ENCODE measurements at places on chromosomes 6 and 20. TPM values are rescaled to one million over a fixed set of nuclear protein-coding genes. Genes with fewer than 3 reads are reported as not detected.
A peak's percentile ranks its signal among the peaks of the same experiment; 100 is the strongest.

DNA sequence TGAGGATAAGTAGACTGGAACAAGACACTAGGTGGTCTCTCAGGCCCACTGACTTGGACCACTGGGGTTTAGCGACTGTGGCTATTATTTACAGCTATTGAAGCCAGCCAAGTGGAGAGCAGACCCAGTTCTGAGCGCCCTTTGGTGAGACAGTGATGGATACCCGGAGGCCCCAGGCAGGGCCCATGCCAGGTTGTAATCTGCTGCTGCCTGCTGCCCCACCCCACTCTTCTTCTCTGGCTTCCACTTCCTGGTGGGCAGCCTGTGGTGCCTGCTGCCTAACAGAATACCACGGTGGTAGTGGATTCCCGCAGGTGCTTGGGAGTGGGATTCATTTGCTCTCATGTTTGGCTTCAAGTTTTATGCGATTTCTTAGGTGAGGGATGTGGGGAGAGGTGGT lies 570 bp downstream of the RAB44 start:
- no peak for DNase-seq
- H3K4me3 ChIP-seq: no peak overlapping the region
- H3K27me3 ChIP-seq: no peaks in the 10 kb centered on the region
- H3K27ac ChIP-seq: no peak overlapping the region
- H3K4me1 ChIP-seq: 0 out of 2 replicates have a peak, but pooled peaks cover 2% of the 10 kb centered on the region

DNA sequence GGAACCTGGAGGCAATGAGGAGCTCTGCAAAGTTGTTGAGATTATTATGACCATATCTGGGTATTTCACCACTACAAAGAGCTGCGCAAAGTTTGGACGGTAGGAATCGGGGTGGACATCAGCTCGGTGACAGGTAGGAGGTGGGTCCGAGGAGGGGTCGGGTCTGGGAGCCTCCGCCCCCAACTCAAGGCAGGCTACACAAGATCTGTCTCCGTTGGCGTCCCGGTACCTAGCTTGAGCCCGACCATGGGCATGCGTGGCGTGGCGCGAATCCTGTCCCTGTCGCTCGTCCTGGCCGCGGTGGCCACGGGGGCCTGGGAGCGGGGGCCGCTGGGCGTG lies 40.2 kb upstream of the ZNFX1 start:
- peak overlapping the region; percentile 92 for H3K4me3 ChIP-seq
- peaks cover 69% of the 10 kb centered on the region for H3K27me3 ChIP-seq
- peaks cover 19% of the 10 kb centered on the region for H3K4me1 ChIP-seq

DNA sequence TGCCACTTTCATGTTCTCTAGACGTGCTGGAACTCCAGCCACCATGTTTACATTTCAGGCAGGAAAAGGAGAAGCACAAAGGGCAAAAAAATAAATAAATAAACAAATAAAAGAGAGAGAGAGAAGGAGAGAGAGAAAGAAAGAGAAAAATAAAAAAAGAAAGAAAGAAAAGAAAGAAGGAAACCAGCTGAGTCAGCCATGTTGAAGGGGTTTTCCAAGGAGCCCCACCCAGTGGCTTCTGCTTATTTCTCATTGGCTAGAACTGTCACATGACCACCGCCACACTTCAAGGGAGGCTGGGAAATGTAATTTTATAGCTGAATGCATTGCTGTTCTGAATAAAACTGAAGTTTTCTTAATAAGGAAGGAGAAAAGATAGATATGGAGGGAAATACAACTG lies 71.1 kb downstream of the BFSP1 start:
- no peaks in the 10 kb centered on the region for H3K27me3 ChIP-seq
- no peak overlapping the region for H3K27ac ChIP-seq
- no peaks in the 10 kb centered on the region for H3K4me1 ChIP-seq
- no peak for DNase-seq

DNA sequence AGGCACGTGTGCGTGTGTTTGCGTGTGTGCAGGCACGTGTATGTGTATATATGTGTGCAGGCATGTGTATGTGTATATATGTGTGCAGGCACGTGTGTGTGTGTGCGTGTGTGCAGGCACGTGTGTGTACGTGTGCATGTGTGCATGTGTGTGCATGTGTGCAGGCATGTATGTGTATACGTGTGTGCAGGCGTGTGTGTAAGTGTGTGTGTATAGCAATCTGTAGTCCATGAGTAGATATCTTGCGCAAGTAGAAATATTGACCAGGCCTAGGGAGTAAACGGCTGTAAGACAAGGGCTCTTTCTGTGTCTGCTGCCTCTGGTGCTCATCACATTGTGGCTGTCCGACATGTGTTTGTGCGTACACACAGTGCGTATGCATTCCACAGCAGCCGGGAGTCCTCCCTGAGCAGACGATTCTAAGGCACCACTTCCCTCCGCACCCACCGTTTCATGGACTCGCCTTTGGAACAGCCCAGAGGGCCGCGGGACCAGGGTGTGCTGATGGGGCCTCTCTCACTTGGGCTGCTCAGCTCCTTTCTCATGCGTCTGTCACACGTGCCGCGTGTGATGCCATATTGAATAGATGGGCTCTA lies 167.6 kb downstream of the ERMARD start:
- no peak overlapping the region for H3K4me3 ChIP-seq
- peaks cover 5% of the 10 kb centered on the region for H3K4me1 ChIP-seq
- H3K27ac ChIP-seq: no peak overlapping the region
- no peaks in the 10 kb centered on the region for H3K36me3 ChIP-seq
- no peaks in the 10 kb centered on the region for H3K27me3 ChIP-seq

DNA sequence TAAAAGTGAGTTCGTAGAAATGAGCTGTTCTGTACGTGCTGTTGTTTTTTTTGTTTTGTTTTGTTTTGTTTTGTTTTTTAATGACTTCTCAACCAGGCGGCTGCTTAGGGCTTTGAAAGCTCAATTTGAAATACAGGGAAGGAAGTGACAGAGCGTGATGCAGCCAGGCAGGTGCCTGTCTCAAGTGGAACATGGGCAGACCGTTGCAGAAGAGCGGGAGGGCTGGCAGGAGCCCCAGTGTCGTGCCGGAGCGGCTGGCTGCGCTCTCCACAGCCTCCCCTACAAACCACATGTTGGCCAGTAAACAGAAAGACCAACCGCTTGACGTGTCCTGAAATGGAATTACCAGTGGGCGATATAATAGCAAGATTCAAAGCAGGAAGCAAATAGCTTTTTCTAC lies 164.9 kb upstream of the RREB1 start:
- H3K4me1 ChIP-seq: peaks cover 19% of the 10 kb centered on the region
- DNase-seq: no peak
- no peaks in the 10 kb centered on the region for H3K27me3 ChIP-seq
- no peak overlapping the region for H3K4me3 ChIP-seq
- no peaks in the 10 kb centered on the region for H3K36me3 ChIP-seq

- no peak overlapping the region for H3K27ac ChIP-seq
- H3K4me3 ChIP-seq: no peak overlapping the region
- H3K36me3 ChIP-seq: peaks cover 5% of the 10 kb centered on the region
- no peaks in the 10 kb centered on the region for H3K4me1 ChIP-seq
Measured at GRCh38 chr6:34729631-34730470, 27.5 kb upstream of the SNRPC start.

DNA sequence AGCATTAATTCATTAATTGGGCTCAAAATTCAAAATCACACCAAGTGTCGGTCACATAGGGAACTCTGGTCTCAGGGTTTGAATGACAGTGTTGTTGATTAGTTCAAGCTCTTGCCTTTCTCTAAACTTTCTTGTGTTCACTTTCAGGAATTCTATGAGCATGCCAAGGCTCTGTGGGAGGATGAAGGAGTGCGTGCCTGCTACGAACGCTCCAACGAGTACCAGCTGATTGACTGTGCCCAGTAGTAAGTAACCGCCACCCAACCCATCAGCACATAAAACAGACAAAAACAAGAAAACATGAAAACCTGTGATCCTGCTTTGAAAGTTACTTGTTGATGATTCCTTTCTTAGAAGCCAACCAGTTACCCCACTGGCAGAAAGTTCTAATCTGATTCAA lies 52.7 kb downstream of the GNAS start:
- 0 out of 2 replicates have a peak overlapping the region, but pooled peaks have one; percentile 53 for H3K27ac ChIP-seq
- no peak for DNase-seq
- no peak overlapping the region for H3K4me3 ChIP-seq

GRCh38 chr6:17589406-17590096 lies 10.6 kb upstream of the FAM8A1 start:
- no peak overlapping the region for H3K27ac ChIP-seq
- no peaks in the 10 kb centered on the region for H3K27me3 ChIP-seq
- no peak overlapping the region for H3K4me3 ChIP-seq
- no peaks in the 10 kb centered on the region for H3K36me3 ChIP-seq

- H3K27ac ChIP-seq: no peak overlapping the region
- H3K4me3 ChIP-seq: no peak overlapping the region
- no peak for DNase-seq
- peaks cover 20% of the 10 kb centered on the region for H3K4me1 ChIP-seq
- H3K36me3 ChIP-seq: peaks cover 5% of the 10 kb centered on the region
- no peaks in the 10 kb centered on the region for H3K27me3 ChIP-seq
Measured at GRCh38 chr6:158837684-158838625, 18.8 kb upstream of the EZR start.

DNA sequence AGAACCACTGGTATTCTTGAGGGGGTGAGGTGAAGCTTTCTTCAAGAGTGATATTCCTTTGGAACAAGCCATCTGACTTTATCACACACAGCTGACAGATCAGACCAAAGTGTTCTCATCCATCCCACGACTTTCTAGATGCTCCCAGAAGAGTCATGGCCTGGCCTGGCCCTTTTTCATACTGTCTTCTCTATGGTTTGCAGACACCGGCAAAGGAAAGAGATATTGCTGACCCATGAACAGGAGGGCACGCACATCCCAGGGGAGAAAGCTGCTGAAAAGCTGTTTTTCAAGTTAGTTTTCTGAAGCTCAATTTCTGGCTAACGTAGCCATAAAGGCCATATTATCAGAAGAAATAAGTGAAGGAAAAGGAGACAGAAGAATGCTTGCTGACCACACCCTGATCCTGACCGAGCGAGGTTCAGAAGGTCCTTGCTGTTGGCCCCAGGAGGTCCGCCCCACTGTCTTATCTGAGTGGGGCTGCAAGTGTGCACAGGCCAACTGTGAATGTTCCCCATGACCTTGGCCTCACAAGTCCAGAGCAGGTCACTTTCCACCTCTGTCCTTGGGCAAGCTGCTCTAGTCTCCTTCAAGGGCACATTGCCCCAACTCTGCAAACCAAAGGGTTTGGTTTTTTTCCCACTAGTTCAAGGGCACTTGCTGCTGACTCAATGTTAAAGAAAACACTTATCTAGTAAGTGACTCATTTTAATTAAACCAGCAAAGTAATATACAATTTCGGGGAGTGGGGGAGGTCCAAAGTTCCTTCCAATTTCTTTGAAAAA lies 2.0 kb downstream of the ACSS1 start:
- no peaks in the 10 kb centered on the region for H3K36me3 ChIP-seq
- DNase-seq: no peak

- no peak overlapping the region for H3K27ac ChIP-seq
- no peak overlapping the region for H3K4me3 ChIP-seq
- H3K27me3 ChIP-seq: no peaks in the 10 kb centered on the region
- H3K36me3 ChIP-seq: no peaks in the 10 kb centered on the region
- peaks cover 11% of the 10 kb centered on the region for H3K4me1 ChIP-seq
- DNase-seq: no peak
Measured at GRCh38 chr6:62150048-62150663, 135.9 kb downstream of the KHDRBS2 start.

- no peak for DNase-seq
- no peak overlapping the region for H3K4me3 ChIP-seq
- peaks cover 6% of the 10 kb centered on the region for H3K27me3 ChIP-seq
- no peak overlapping the region for H3K27ac ChIP-seq
- H3K4me1 ChIP-seq: peaks cover 22% of the 10 kb centered on the region
- no peaks in the 10 kb centered on the region for H3K36me3 ChIP-seq
Measured at GRCh38 chr20:58587467-58587866, 63.6 kb upstream of the STX16 start.

DNA sequence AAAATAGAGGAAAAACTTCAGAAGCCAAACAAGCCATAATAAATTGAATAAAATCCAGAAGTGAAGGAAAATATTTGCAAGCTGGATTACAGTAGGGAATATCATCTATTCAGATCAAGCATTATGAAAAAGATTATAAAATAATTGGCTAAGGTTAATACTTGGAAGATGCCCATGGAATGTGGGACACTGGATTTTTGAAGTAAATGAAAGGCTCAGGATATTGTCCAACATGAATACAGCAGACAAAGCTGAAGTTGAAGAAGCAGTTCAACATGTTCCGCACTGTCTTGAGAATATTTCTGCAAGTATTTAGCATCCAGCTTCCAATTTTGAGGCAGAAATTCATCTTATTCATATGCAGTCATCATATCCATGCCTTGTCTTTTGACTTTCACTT lies 1278.4 kb upstream of the GJE1 start:
- no peak for DNase-seq
- no peaks in the 10 kb centered on the region for H3K27me3 ChIP-seq
- no peak overlapping the region for H3K27ac ChIP-seq
- no peaks in the 10 kb centered on the region for H3K4me1 ChIP-seq
- H3K36me3 ChIP-seq: no peaks in the 10 kb centered on the region
- no peak overlapping the region for H3K4me3 ChIP-seq

GRCh38 chr6:167872538-167873210 lies 46.0 kb downstream of the AFDN start:
- no peak for DNase-seq
- H3K27me3 ChIP-seq: no peaks in the 10 kb centered on the region
- H3K36me3 ChIP-seq: peaks cover 57% of the 10 kb centered on the region
- H3K4me1 ChIP-seq: 0 out of 2 replicates have a peak, but pooled peaks cover 3% of the 10 kb centered on the region

DNA sequence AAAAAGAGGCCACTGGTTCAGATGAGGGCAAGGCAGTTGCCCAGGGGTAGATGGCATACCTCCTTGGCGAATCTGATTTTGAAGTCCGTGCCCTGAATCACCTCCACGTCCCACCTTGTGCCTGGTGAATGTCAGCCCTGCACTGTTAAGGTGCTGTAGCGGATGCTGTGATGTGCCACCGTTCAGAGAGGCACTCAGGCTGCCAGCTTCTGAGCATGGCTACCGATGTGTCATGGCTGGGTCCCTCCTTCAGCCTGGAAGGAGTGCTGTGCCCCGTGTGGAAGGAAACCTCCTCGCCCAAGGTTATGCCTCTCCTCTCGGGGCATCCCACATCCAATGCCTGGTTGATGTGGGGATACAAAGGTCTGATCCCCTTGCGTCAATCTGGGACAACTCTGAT lies 43.6 kb downstream of the UST start:
- no peaks in the 10 kb centered on the region for H3K27me3 ChIP-seq
- peaks cover 47% of the 10 kb centered on the region for H3K4me1 ChIP-seq
- H3K27ac ChIP-seq: no peak overlapping the region
- no peak for DNase-seq

The RIPOR3 gene
- 5.4 TPM for total RNA-seq

The HRH3 gene
- total RNA-seq: 2.9 TPM

The CRISP3 gene
- total RNA-seq: not detected

The JAG1 gene
- 38.3 TPM for total RNA-seq

The FBXL4 gene
- 10.3 TPM for total RNA-seq

The BPIFB2 gene
- total RNA-seq: 0.09 TPM

The CDH4 gene
- 4.9 TPM for total RNA-seq

The BTN2A1 gene
- total RNA-seq: 9.3 TPM

The ADGRB3 gene
- total RNA-seq: 1.0 TPM

The HLA-F gene
- total RNA-seq: 11.2 TPM
